ENCODE measurements at places on chromosomes 3 and 15.

DNA sequence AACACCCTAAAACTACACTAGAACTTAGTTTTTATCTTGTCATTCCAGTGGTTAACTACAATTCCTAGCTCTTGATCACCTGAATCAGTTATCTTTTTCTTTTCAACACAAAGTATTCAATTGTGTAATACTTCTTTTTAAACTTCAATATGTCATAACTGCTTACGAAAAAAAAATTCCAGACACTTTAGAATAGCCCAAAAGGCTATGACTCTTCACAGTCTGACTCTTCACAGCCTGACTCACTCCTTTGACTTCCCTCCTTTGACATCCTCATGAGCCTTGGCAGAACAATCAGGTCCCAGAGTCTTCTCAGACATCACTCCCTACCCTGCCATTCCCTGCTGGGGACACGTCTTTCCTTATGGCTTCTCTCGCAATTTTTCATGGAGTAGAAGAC is 727.1 kb downstream of the ROBO1 start:
- DNase-seq, result no peak

- no peak for DNase-seq
Observed at GRCh38 chr3:37514055-37514665, 339.8 kb upstream of the LRRFIP2 start.

DNA sequence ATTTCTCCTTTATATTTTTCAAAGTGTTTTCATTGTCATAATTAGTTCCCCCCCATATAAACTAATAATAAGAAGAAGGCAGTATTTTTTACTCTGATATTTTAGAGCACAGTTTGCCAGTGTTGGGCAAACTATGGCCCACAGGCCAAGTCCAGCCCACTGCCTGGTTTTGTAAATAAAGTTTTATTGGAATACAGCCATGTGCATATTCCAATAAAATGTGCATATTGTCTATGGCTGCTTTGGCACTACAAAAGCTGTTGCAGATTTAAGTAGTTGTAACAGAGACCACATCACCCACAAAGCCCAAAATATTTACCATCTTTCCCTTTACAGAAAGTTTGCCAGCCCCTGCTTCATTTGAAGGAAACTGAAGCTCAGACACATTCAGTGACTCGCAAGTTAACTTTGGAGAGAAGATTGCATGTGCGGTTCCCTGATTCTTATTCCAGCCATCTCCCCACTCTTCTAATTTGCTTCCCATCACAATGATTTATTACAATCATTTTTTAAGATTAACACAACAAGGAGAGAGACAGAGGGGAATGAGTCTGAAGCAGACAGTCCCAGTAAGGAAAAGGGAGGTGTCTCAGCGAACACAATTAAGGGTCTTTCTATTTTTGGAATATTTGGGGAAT is 48.9 kb downstream of the RFTN1 start:
- DNase-seq, result no peak

DNA sequence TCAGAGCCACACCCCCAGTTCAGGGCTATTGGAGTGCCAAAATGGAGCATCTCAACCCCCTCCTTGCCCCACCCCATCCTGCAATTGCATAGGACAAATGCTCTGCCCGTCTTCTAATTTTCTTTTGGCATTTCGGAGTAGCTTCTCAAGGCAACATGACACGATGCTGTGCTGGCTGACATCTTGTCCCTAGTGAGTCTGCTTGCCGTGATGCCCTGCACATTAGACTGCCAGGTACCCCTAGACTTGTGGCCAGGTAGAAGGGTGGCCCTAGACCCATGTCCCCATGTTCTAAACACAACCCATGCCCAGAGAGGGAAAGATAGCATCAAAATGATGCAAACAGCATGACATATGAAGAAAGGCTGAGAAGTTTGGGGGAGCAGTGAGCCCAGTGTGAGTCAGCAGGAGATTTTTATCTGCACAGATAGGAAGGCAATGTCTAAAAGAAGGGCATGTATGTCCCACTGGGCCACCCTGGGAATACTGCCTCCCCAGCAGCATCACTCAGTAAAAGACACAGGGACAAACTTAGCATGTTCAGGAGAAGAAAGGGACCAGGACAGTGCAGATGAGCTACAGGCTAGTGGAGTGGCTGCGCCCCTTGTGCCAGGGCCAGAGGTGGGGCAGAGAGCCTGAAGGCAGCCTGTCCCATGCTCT is 36.8 kb downstream of the CA12 start:
- no peak for DNase-seq

DNA sequence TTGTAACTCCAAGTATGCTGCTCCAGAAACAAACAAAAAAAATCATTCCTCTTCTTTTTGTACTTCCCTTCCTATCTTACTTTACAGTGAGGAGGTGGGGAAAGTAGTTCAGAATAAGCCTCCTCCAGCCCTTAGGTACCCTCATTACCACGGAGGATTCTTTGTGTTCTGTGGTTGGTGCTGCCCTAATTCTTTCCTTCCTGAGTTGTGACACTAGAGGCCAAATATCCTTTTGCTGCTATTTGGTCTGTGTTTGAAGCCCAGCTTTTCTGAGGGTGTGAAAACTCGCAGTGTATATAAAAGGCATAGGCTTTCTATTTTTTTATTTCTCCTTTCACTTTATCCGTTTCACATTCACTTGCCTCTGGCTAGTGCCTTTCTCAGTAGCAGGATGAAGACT is 98.2 kb downstream of the HHLA2 start:
- DNase-seq, result no peak

- DNase-seq, result no peak
Observed at GRCh38 chr3:29527246-29527645, 246.4 kb downstream of the RBMS3 start.

DNA sequence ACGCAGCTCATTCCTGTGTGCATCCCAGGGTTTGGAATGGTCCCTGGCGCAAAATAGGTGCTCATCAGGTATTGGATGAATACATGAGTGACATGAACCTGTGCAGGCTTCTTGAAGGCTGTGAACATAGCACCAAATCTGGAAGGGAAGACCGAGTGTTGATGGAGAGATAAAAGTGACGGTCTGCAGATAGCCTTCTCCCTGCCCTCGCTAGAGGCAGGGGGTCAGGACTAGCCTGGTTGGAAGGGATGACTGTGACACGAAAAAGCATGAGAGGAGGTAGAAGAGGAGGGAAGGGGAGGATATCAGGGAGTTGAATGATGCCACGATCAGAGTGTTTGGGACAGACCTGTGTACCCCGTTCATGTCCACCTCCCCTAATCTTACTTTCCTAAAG is 267.1 kb downstream of the XXYLT1 start:
- no peak for DNase-seq

- no peak for DNase-seq
Observed at GRCh38 chr3:111924283-111924682, 54.5 kb upstream of the ABHD10 start.

DNA sequence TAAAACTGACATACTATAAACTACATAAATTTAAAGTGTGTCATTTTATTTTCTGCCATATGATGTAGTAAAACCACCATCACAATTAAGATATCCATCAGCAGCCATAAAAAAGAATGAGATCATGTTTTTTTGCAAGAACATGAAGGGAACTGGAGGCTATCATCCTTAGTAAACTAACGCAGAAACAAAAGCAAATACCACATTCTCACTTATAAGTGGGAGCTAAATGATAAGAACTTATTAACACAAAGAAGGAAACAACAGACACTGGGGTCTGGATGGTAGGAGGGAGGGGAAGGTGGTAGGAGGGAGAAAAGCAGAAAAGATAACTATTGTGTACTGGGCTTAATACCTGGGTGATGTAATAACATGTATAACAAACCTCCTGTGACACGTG is 24.6 kb downstream of the CCDC14 start:
- DNase-seq, result no peak

Data from activated CD4-positive, alpha-beta T cell treated with anti-CD3 and anti-CD28 coated beads for 1 hour (primary cell).